ENCODE measurements at places on chromosomes 11 and 22.

DNA sequence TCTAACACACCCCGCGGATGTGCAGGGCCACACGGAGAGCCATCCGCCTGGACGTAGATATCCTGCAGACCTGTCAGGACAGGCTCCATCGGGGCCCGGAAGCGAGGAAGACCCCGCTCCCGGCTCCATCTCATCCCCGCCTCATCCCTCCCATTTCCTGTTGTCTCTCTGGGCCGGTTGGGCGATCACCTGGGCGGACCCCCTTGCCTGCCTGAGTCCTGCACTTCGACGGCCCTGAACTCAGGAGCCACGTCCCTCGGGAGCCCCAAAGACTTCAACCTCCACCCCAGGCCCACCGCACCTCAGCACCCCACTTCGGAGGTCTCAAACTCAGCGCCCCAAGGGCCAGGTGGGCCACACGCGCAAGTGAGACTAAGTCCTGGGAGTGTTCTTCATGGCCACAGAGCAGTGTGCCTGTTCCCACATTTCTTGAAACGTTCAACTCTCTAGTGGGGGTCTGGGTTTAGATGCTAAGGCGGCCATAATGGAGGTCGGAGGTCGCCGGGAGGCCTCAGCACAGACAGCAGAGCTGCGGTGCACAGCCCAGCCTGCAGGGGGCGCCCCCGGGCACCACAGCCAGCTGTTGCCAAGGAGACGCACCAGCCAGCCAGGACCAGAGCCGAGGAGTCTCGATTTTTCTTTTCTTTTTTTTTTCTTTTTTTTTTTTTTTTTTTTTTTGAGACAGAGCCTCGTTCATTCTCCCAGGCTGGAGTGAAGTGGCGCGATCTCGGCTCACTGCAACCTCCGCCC lies 26.0 kb upstream of the FADD start:
- no peak for DNase-seq

DNA sequence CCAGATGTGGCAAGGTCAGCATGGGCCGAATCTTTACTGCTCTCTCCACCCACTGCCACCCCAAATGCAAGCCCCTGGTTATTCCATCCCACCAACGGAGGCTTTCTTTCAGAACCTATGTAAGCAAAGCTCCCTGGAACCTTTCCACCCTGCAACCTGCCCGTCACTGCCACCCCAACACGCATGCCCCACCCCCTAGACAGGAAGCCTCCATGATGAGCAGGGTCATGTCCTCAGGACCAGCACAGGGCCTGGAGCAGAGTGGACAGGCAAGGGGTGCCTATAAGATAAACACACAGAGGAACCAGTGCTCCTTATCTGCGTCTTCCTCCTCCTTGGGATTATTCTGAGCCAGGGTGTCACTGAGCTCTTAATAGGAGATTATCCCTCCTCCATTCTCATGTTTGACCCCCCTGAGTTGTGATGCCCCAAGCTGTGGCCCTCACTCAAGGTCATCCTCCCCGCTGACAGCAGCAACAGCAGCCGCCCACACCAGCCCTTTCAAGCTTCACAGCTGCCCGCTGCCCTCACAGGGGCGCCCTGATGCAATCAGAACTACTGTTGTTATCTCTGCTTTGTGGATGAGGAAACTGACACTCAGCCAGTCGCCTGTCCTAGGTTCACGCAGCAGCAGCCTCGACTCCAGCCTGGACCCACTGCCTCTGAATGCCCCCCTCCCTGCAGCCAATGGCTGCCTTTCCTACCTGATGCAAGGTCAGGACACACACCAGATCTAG lies 647.3 kb downstream of the TBC1D22A start:
- DNase-seq: no peak

DNA sequence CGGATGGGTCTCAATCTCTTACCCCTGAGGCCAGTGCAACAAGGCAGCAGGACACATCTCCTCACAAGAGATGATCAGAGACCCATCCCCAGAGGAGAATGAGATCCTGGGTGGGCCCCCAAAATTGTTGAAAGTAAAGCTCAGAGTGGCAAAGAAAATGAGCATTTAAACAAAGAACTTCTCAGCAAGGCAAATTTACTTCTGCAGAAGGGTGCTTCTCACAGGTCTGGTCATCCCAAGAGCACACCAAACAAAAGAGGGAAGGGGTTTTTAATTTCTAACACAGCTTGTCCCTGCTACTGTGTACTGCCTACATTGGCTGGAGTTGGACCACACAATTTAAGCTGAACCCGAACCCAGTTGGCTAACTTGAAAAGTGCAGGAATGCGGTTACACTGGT lies 1628.6 kb upstream of the RAG2 start:
- DNase-seq: no peak

- no peak for DNase-seq
These were observed 21.3 kb upstream of the BACE1-AS start for GRCh38 chr11:117269856-117270255.

DNA sequence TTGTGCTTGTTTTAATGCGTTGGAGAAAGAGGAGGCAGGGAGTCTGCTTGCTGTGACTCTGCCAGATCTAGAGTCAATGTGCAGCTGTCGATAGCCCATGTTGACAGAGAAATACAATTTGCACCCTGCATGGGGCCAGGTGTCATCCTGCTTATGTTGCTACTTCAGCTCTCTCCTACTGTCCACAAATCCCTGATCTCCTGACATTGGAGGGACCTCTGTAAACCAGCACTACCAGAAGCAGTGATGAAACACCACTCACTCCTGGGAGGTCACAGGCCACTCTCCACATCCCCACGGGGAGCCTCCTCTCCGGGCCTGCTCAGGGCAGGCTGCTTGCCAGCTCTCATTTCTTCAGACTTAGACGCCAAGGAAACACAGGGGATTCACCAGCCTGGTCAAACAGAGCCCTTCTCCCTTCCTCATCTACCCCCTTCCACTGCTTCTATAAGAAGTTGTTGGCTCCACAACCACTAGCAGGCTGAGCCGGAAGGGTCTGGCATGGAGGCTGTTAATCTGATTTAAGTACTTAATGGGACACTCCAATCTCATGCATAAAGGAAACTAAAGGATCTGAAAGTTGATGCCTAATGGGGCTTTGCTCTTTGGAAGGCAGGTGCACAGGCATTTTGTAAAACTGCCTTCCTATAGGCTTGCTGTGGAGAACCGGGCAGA lies 29.9 kb upstream of the CSNK2A3 start:
- no peak for DNase-seq

GRCh38 chr11:133053124-133053776 lies 479.1 kb downstream of the OPCML start:
- peak; percentile 10 for DNase-seq

DNA sequence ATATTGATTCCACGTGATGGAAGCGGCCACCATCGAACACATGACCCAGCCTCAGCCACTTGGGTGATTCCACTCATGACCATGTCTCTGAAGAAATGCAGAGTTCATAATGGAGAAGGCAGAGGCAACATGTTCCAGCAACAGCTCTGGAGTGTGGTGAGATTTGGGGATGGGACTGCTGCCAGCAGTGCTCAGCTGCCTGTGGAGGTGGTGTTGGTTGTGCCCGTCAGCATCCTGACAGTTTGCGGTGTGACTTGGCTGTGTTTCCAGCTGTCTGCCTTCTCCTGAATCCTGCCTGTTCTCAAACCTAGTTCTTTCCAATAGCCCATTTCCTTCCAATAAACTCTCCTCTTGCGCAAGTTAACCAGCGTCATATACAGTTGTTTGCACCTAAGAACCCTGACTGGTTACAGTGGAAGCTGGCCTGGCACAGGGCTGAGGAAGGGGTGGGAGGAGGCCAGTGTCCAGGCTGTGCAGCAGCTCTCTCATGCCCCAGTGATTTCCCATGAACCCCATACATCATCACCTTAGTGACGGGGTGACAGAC lies 22.0 kb upstream of the OR8B8 start:
- no peak for DNase-seq

DNA sequence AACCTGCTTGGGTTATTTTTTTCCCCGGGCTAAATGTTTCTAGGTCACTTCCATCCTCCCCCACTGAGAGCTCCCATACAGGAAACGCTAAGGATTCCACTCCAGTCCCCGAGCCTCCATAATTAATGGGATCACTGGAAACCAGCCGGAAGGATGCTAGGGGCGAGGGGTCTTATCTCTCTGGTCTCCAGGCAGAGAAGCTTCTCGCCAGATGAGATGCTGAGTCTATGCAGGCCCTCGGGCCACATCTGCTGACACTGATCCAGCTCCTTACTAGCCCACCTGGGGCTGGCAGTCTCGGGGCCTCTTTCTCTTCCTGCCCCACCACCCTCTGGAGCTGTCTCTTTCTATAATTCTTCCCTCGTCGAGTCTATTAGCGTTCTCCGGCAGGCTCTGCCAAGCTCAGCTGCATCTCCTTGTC lies 125.9 kb upstream of the SYT13 start:
- peak; percentile 57 for DNase-seq

DNA sequence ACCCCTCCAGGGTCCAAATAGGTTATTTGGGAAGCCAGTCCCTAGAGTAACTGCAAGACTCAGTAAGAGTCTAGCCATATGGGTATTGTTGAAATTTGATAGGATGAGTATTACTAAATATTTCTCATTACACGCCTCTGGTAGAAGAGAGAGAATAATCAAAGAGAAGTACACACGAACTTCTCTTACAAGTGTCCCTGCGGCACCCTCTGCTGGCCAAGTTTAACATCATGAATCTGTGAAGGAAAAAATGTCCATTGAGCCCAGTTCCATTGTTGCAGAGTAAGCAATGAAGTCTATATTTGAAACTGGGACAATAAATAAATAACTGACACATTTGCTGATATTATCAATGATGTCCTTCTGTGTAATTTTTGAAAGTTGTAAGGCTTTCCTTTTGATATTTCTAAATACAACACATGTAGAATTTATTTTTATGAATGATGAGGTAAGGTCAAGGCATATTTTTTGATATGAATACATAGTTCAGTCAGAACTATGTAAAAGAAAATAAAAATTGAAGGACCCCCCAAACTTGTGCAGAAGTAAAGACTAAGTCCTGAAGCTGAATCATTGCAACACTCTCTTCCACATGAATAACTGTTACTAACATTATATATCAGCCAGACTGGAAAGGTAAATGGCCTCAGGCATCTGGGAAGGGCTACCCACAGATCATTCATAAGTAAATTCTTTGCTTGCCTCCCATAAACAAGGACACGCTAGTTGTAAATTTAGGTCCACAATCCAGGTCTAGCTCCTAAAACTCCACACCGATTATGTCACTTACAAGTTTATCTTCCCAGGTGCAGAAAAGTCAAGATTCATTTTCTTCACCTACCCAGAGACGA lies 10.0 kb downstream of the OR51L1 start:
- peak; percentile 42 for DNase-seq

- peak; percentile 95 for DNase-seq
These were observed 26.4 kb downstream of the AMOTL1 start for GRCh38 chr11:94794287-94795168.
